Stimulated activated CD4-positive, alpha-beta T cell treated with anti-CD3 and anti-CD28 coated beads, Interleukin-12 subunit alpha, Interleukin-12 subunit beta, amount 100 ng/mL, for 4 hours (primary cell): ENCODE measurements at places on chromosomes 11 and 22.

DNA sequence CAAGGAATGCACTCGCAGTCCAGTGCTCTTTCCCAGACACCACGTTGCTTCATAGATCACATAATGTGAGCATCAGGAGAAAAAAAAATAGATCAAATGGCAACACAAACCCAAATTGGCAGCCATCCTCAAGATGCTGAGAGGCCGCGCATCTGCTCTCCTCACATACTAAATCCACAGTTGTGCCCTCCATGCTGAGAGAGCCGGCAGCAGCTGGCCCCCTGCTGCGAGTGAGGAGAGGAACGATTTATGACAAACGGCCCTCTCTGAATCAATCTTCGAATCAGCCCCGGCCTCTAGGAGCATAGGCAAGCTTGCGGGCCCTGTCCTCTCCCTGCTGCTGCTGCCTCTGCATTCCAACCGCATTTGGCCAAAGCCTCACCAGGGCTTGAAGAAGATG, 159.9 kb upstream of the TENM4 start:
- no peak for DNase-seq

DNA sequence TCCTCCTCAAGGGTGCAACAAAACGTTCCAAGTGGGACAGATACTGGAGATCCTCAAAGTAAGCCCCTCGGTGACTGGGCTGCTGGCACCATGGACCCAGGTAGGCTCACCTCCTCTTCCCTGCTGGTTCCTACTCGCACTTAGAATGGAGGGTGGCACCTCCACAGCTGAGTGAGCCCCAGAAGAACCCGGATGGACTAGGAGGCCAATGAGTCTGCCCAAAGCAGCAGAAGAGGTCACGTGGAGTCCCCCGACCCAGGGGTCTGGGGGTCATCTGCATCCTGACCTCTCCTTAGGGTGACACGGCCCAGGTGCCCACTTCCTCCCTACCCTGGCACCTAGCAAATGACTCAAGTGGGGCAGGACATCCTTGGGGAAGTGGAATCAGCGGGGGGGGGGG, 4.4 kb downstream of the APOL1 start:
- DNase-seq = no peak

DNA sequence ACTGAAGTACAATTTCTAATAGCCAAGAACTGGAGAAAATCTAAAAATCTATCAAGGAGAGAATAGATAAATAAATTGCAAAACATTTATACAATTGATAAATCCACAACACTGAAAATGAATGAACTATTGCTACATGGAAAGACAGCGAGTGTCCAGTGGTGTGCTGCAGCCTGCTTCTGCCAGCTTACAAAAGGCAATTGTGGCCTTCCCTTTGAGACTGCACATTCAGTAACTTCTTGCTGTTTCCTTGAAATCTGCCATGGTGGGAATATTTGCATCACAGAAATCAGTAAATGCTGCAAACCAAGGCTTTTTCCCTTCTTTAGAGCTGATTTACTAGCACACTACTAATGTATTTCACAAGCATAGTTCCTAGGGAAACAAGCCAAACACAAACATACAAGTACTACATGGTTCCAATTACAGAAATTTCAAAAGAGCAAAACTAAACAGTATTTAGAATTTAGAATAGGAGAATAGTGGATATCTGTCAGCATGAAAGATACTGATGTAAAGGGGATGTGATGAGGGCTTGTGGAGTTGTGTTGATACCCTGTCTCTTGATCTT, 76.9 kb upstream of the TRIM77 start:
- DNase-seq = no peak

- DNase-seq = no peak
These were observed 2.9 kb downstream of the GRIA4 start for GRCh38 chr11:105612771-105613170.

DNA sequence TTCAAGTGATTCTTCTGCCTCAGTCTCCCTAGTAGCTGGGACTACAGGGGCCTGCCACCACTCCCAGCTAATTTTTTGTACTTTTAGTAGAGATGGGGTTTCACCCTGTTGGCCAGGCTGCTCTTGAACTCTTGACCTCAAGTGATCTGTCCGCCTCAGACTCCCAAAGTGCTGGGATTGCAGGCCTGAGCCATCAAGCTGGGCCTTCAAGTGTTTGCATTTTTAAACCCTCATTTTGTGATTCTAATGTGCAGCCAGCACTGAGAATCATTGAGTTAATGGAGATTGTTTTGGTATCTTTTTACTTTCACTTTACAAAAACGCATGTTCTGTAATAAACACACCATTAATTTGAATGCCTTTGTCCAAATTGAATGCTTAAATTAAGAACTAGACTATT, 3.4 kb downstream of the TYR start:
- no peak for DNase-seq

DNA sequence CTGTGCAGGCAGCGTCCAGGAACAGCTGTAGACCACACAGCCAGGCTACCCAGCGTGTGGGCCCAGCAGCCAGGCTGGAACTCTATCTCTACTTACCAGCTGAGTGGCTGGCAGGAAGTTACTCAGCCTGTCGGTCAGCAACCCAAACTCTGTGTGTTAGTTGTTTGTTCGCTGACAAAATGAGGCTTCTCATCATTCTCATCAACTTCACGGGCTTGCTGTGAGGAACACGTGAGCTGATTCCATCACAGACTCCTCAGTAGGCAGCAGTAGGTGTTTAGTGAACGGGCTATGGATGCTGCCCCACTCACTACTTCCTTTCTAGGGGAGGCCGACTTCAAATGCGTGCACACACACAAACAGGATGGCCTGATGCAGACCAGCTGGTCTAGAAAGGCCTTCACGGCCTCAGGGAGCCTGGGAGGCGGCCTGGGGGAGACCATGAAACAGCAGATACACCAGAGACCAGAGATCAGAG, 830 bp upstream of the SPDYC start:
- no peak for DNase-seq

GRCh38 chr11:35553831-35554230, 28.4 kb upstream of the PAMR1 start:
- no peak for DNase-seq

GRCh38 chr11:65058012-65058411, 341 bp downstream of the NAALADL1 start:
- DNase-seq = no peak
